ENCODE measurements at places on chromosomes 7 and 10.

- DNase-seq = no peak
Observed at GRCh38 chr7:33742999-33743587, 162.2 kb upstream of the BMPER start.

DNA sequence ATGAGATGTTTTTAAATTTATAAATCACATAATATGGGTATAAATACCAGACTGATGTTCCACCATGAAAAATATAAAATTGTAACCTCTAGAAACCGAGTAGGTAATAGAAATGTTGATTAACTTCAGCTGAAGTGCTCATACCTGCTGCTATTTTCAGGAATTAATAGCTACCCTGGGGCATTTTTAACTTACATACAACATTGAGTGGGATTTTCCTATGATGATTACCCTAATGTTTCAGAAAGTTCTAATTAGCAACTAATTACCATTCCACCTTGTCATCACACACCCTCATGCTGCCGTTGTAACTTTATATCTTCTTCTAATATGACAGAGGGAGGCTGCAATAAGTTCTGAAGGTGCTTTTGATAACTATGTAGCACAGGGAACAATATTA lies 53.5 kb upstream of the ARHGAP12 start:
- DNase-seq = no peak

GRCh38 chr10:78194539-78195402 lies 161.1 kb downstream of the RPS24 start:
- DNase-seq = no peak

DNA sequence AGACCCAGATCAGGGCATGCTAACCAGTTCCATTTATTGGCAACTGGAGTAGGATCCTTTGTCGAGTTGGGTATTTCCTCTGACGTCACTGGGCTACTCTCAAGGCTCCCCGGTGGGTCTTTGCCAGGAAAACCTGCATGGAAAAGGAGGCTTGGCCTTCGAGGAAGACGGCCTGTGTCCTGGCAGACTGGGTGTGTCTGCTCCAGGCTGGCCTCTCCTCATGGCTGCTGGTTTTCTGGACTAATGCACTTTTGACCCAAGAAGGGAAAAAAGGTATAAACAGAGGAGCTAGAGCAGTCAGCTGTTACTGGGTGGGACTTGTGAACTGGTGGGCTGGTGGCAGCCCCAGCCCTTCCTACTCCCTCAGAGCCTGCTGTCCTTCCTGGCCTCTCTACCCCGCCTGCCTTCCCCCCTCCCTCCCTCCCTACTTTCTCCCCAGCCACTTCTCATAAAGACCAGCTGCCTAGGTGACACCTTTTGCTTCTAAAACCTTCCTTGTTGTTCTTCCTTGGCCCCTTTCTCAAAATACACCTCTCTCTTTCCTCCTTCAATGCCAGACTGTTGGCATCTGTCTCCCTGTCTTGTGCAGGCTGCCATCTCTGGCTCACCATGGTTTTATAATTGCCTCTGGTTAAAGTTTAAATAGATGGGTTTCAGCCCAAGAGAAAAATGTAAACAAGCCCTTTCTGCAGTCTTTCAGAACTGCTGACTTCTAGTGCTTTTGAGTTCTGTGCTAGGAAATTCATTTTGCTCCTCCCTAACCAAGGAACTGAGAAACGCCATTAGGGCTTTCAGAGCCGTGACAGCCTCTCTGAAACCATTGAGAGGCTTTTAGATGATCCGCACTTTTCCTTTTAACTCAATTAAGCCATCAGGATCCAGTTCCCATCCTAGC lies 101.8 kb upstream of the MKLN1 start:
- DNase-seq = no peak

DNA sequence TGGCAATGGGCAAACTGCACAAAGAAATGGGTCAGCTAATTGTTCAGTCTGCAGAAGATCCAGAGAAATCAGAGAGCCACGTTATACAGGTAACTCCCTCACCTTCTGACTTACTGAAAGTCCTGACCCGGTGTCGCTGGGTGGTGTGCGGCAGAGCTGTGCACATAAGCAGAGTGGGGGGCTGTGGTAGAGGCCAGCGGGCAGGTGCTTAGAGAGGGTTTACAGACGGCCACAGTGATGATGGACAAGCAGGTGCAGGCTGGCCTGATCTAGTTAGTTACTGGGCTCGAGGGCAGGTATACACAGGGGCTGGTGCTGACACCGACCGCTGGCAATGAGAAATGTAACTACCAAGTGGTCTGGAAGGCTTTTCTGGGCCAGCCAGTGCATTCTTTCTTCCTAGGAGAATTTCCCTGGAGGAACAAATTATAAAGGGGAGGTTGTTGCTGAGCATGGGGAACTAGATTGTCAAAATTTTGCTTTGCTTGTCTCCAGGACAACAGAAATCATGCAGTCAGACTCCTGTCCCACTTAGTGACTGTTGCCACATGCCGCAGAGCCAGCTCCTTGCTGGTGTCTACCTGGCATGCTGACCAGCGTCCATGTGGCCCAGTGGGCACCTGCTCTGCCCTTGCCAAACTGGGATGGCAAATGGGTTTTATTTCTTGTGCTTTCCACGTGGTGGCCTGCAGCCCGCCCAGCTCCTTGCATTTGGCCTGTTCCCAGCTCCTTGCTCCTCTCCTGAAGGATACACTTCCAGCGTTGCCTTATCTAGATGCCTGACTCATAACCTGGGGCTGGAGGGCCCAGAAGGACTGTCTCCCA lies 28.8 kb downstream of the DENND10 start:
- DNase-seq = no peak

DNA sequence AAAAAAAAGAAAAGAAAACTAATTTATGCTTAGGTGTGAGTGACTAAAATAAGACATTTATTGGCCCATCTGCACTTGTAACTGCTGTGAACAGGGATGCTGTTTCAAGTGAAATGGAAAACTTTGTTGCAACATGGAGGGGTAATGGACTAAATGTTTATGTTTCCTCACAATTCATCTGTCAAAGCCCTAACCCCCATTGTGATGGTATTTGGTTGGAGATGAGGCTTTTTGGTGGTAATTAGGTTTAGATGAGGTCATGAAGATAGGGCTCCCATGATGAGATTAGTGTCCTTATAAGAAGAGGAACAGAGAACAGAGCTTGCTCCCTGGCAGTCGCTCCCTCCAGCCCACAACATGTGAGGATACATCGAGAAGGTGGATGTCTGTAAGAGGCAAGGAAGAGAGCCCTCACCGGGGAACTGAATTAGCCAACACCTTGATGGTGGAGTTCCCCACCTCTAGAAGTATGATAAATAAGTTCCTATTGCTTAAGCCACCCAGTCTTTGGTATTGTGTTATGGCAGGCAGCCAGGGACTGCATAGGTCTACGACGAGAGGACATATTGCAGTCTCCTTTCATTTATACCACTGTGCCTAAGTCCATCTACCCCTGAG lies 28.6 kb upstream of the VCL start:
- no peak for DNase-seq

GRCh38 chr10:108104551-108105156 lies 940.1 kb upstream of the SORCS1 start:
- no peak for DNase-seq

- no peak for DNase-seq
Observed at GRCh38 chr7:149692056-149692455, 81.3 kb downstream of the ZNF467 start.

DNA sequence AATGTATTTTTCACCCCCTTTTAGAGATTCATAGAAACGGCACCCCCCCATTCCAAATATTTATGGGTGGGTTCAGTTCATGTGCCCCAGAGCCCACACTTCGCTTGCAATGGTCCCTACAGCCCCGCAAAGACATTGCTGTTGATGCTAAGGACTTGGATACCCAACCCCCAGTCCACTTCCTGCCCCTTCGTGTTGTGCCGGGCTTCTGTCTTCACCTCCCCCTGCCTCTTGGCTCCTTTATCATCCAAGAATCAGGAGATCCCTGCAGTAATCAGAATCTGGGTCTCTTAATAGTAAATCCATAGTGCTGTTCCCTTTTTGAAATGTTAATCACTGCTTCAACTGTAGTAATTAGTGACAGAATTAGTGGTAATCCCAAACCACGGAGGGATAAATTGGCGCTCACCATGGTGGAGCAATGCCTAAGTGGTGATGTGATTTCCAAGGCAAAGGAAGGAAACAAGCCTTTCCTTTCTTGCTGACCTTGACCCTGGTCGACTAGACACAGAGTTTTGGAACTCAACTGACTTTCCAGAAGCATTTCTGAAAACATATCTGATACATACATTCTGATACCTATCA lies 67.7 kb downstream of the HK1 start:
- no peak for DNase-seq

- no peak for DNase-seq
Observed at GRCh38 chr7:85882335-85882734, 695.5 kb upstream of the SEMA3D start.

DNA sequence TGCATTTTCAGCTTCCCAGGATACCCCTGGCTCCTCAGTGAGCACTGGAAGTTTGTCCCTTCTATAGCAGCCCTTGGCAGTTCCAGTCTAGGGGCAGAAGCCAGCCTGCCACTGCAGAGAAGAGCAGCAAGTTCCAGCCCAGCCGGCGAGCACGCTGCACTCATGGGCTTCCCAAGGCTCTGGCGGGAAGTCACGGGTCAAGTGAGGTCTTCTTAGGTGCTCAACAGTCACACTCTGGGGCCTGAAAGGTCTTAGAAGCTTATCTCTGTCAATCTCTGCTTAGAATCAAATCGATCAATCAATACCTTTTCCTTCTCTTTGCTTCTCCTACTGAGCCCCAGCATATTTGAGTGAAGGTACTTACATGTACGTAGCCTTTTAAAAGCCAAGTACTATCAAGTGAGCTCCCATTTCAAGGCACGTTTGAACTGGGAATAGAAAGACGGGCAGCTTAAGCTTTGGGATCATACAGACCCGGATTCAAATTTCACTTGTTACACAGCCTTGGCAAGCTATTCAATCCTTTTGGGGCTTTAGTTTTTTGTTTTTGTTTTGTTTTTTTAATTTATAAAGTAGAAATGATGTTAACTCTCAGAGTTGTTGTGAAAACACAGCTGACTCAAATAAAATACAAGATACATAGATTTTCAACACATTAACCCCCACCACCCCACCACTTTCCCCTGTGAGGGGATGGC lies 152.6 kb upstream of the KLF14 start:
- DNase-seq = no peak

- DNase-seq = no peak
Observed at GRCh38 chr7:121796936-121797656, 75.9 kb upstream of the PTPRZ1 start.

GRCh38 chr7:102396710-102397019 lies 502 bp downstream of the PRKRIP1 start:
- no peak for DNase-seq

DNA sequence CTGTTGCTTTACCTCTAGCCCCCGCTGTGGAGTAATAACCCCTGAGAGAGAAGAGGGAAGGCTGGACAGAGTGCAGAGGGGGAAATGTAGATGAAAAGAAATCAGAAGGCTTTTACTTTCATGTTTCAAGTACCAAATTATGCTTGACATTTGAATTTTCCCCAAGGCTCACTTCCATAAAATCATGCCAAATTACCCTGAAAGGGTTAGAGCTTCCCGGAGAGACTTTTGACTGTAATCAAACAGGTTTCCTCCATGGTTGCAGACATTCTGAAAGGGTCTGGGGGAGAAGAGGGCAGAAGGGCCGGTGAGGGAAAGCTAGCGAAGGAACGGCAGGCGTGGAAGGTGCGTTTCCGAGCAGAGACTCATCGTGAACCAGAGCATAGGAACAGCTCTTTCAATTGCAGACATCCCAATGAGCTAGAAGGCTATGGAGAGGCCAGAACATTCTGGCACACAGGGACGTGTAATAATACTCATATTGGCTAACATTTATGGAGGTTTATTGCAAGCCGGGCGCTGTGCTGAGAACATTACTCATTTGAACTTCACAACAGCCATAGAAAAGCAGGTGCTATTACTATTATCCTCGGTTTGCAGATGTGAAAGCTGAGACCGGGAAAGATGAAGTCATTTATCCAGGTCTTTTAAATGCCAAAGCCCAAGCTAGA lies 620.8 kb upstream of the AUTS2 start:
- DNase-seq = no peak

DNA sequence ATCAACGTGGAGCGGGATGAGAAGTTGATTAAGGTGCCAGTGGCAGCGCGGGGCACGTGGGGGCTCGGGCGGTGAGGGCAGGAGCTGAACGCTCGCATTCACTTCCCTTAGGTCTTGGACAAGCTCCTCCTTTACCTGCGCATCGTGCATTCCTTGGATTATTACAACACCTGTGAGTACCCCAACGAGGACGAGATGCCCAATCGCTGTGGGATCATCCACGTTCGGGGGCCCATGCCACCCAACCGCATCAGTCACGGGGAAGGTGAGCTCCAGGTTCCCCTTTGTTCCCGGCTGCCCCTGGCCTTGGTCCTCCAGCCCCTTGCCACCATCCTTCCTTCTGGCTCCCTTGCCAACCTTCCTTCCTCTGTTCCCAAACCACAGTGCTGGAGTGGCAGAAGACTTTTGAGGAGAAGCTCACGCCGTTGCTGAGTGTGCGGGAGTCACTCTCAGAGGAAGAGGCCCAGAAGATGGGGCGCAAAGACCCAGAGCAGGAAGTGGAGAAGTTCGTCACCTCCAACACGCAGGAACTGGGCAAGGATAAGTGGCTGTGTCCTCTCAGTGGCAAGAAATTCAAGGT lies 2.5 kb downstream of the UFSP1 start:
- DNase-seq = no peak

DNA sequence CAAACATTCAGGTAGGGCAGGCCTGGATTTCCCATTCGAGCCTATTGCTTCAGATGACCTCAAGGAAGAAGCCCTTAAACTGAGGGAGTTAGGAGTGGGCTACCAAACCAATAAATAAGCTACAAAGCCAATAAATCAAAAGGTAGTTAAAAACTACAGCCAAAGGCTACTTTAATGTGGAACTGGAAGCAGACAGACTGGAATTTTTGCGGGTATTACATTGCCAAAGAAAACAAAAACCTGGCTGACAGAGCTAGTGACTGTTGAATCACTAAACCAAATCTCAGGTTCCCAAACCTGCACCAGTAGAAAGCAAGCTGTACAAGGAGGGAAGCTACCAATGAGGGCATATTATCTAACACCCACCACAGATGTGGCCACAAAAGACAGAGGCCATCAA lies 315.6 kb downstream of the GRM8 start:
- no peak for DNase-seq

DNA sequence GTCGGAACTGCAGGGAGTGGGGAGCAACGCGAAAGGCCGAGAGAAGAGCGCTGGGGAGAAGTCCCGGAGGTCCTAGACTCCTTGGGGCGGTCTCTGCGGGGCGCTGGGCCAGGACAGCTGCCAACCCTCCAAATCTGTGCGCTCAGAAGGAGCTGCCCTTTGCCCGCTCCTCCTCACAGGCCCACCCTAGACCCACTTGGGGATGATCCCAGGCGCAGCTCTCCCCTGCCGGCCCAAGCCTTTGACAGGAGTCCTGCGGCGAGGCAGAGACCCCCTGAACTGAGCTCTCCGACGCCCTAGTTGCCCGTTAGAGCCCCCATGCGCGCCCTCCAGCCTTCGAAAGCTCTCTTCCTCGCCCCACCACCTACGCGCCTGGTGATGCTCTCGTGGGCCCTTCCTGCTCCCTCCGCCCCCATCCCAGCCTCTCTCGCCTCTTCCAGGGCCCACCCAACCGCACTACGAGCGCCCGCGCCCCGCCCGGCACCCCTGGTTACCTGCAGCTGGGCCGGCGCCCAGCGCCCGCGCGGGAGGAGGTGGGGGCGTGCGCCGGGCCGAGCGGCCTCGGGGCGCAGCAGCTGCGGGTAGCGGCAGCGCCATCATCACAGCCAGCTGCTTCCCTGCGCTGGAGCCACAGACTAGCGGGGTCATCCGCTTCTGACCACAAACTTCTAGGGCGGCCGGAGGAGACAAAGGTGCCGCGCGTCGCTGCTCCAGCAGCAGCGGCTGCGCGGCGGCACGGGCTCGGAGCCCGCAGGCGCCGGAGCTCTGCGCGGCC lies 353.4 kb downstream of the DNAJB6 start:
- DNase-seq = no peak

GRCh38 chr7:45035893-45036292 lies 35.9 kb downstream of the CCM2 start:
- no peak for DNase-seq

GRCh38 chr10:18229826-18230225 lies 89.6 kb downstream of the CACNB2 start:
- no peak for DNase-seq
